ENCODE measurements at places on chromosomes 3 and 15. TPM values are rescaled to one million over a fixed set of nuclear protein-coding genes. Genes with fewer than 3 reads are reported as not detected.

- no peak for ATAC-seq
Observed at GRCh38 chr3:152345233-152345632, 76.5 kb downstream of the MBNL1 start.

DNA sequence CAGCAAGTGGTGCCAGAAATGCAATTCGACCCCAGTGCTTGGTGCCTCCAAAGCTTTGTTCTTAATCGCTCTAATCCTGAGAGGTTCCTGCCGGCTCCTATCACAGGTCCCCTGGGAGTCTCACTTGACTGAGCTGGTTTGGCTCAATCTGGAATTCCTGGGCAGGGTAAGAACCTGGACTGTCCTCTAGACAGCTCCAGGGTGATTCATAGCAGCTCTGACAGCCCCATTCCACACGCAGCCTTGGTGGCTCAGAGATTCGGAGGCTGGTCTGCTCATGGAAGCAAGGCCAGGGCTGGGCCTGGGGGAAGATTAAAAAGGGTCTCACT, 37.9 kb downstream of the MYO5C start:
- no peak for ATAC-seq

- no peak for ATAC-seq
Observed at GRCh38 chr3:157531771-157532170, 28.6 kb upstream of the VEPH1 start.

DNA sequence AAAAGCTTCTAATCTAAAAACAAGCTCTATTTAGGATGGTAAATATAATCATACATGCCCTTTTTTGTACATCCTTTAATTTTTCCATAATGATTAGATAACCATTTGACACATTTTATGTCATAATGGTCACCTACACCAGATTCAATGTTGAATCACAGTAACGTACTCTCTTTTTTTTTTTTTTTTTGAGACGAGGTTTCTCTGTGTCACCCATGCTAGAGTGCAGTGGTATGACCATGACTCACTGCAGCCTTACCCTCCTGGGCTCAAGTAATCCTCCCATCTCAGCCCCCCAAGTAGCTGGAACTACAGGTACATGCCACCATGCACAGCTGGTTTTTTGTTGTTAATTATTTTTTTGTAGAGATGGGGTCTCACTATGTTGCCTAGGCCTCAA, 49.2 kb downstream of the PROS1 start:
- no peak for ATAC-seq

DNA sequence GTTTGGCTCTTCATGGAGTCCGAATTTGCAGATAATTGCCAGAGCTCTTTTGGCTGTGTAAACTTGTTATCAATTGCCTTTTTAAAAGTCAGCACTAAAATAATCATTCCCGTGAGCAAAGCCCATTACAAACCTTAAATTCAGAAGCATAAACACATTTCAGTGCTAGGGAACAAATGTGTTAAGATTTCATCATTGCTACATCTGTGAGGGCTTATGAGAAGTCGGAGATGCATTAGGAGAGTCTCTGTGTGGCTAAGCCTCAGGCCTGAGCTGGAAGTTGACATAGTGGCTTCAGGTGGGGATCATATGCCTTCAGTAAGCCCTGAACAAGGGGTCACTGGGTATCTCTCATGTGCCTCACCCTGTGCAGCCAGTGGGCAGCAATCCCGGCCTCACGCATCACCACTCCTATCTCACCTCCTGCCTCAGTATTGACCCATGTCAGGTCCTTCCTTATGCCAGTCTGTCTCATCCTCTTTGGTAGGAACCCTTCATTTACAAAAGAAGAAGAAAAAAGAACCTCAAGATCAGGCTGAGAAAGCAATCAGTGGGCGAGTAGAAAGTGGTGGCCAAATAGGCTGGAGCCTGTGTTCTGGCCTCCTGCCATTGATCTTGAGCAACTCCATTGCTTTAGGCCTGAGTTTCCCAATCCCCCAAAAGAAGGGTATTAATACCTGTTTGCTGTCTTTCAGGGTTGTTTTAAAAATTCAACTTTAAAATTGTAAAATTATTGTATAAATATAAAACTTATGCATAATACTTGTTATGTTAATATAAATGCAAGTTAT, 233.5 kb downstream of the IL20RB start:
- no peak for ATAC-seq

DNA sequence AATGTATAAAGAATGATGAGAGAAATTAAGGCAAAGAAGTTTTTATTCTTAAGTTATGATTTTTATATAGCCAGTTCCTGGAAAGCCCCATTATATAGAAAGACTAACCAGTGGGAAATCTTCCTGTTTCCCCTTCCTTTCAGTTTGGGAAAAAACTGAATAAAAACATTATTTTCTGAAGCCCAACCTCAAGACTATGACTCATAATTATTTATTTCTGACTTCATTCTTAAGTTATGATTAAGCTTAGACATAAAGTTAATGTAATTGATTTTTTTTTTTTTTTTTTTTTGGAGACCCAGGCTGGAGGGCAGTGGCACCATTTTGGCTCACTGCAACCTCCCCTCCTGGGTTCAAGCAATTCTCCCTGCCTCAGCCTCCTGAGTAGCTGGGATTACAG, 55.8 kb downstream of the TRPC1 start:
- no peak for ATAC-seq

- ATAC-seq: no peak
Observed at GRCh38 chr3:110811050-110811449, 260.6 kb upstream of the NECTIN3 start.

DNA sequence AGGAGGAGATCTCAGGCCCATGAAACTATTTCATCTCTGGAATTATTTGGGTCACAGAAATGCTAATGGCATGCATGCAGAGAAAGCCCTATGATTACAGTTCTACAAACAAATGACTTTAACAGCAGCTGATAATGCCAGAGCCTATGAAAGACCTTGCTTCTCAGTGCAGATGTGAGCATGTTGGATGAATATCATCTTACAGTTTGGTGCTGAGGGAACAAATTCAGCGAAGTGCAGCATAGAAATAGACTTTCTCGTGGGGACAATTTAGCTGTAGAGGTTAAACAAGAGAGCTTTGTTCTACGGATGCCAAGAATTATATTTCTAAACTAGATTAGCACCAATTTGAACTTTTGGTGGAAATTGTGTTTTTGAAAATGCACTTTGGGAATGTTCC, 27.7 kb downstream of the PTX3 start:
- ATAC-seq: no peak

GRCh38 chr15:65101891-65102708, 12.9 kb downstream of the UBAP1L start:
- no peak for ATAC-seq

DNA sequence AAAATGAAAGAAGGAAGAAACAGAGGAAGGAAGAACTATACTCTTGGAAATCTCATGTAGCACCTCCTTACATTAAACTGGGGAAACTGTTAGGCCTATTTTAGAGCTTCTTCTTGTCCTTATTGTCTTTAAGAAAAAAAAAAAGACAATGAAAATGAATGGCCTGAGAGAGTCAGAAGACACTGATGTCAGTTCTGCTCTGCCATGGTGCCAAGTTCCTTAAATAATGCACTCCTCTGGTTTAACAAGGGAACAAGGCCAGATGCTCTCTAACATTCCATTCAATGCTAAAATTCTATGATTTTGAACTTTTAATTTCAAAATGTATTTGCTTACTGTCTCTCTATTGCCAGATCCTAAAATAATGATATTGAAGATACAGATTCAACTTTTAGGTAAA, 4.4 kb upstream of the MBNL1 start:
- no peak for ATAC-seq

LTK gene
- 0.12 TPM for total RNA-seq

TMEM108 gene
- 0.60 TPM for total RNA-seq

TNNC1 gene
- total RNA-seq: 0.88 TPM

ARL6 gene
- 3.5 TPM for total RNA-seq

GPR176 gene
- total RNA-seq: 0.40 TPM

PIF1 gene
- 6.3 TPM for total RNA-seq

CPNE9 gene
- total RNA-seq: not detected

PRSS50 gene
- total RNA-seq: not detected

Measured in esophagus mucosa (tissue), 1 donor.